ENCODE measurements at places on chromosomes 11 and 22. TPM values are rescaled to one million over a fixed set of nuclear protein-coding genes. Genes with fewer than 3 reads are reported as not detected.

LRP5 gene
- 25.4 TPM for total RNA-seq

TMEM191B gene
- 3.8 TPM for total RNA-seq

ZDHHC5 gene
- 22.5 TPM for total RNA-seq

KCNK7 gene
- total RNA-seq = not detected

TEF gene
- 7.8 TPM for total RNA-seq

C22orf42 gene
- total RNA-seq = not detected

RAG2 gene
- total RNA-seq = not detected

KDM4F gene
- not detected for total RNA-seq

POU2AF2 gene
- not detected for total RNA-seq

CSF2RB gene
- total RNA-seq = 0.31 TPM

UBASH3B gene
- total RNA-seq = 25.7 TPM

TMPRSS6 gene
- not detected for total RNA-seq

FKBP2 gene
- total RNA-seq = 17.8 TPM

HYOU1 gene
- 40.1 TPM for total RNA-seq

NOX4 gene
- total RNA-seq = 9.4 TPM

DENND5A gene
- total RNA-seq = 239 TPM

All from parietal lobe (tissue), 2 donors.